ENCODE measurements at places on chromosomes 3 and 15. TPM values are rescaled to one million over a fixed set of nuclear protein-coding genes. Genes with fewer than 3 reads are reported as not detected.

- DNase-seq = no peak
- no peaks in the 10 kb centered on the region for H3K4me1 ChIP-seq
- no peak overlapping the region for H3K27ac ChIP-seq
- H3K27me3 ChIP-seq = peaks cover 29% of the 10 kb centered on the region
- H3K36me3 ChIP-seq = no peaks in the 10 kb centered on the region
Measured at GRCh38 chr3:129034642-129035041, 25.9 kb upstream of the GP9 start.

CORO2B gene
- total RNA-seq = 11.8 TPM

RPL39L gene
- 13.8 TPM for total RNA-seq

TEX55 gene
- total RNA-seq = not detected

CAND2 gene
- total RNA-seq = 8.2 TPM

ROBO2 gene
- 0.42 TPM for total RNA-seq

TM6SF1 gene
- total RNA-seq = not detected
